CD4-positive, alpha-beta T cell treated with Interleukin-12 subunit alpha and Interleukin-12 subunit beta, for 1 hour (primary cell): ENCODE measurements at places on chromosomes 16 and 17.

- DNase-seq: no peak
These were observed 20.5 kb downstream of the ERCC4 start for GRCh38 chr16:13940397-13940933.

- no peak for DNase-seq
These were observed 5.2 kb downstream of the EPOP start for GRCh38 chr17:38669520-38669919.

GRCh38 chr16:84712138-84712671 lies 12.4 kb downstream of the USP10 start:
- no peak for DNase-seq

GRCh38 chr17:36749493-36749892 lies 148.1 kb downstream of the MRM1 start:
- DNase-seq: no peak

GRCh38 chr16:78446992-78447563 lies 347.6 kb downstream of the WWOX start:
- DNase-seq: no peak

DNA sequence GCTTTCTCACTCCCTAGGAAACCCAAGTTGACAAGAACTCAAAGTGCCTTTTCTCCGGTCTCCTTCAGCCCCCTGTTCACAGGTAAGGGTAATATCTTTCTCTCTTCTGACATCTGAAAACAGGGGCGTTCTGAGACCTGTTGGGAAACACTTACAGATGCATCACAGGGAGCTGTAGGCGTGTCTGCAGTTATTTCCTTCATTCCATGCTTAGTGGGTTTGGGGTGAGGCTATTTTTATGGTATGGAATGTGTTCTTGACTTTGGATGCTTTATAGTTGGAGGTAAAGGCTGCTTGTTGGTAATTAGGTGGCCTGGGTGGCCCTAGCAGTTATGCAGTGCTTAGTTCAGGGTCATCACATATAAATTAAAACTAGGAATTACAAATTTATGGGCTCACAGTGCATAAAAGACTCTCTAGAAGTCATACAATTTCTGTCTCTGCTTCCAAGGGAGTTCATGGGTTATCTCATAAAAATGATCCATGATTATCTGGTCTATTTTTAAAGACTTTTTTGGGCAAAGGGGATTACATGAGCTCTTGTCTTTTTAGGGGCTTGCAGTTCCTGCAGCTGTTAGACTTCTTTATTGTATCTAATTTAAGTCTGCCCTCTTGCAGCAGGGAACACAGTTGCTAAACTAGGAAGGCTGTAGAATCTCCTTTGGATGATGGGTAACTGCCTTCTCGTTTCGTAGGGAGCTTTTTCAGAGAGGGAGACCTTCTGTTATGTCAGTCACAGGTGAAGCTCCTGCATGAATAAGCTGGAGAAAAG lies 10.2 kb downstream of the SOCS7 start:
- DNase-seq: no peak

DNA sequence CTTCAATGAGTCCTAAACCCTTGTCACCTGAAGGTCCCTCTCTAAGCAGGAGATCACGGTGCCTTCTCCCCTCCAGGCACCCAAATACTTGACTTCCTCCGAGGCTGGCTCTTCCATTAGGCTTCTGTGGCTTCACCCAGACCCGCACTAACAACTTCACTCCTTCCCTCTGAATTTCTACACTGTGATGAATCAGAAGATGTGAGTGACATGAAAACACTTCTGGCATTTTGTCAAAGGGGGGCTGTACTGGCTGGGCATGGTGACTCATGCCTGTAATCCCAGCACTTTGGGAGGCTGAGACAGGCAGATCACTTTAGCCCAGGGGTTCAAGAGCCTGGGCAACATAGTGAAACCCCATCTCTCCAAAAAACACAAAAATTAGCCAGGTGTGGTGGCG lies 72.6 kb upstream of the CNEP1R1 start:
- no peak for DNase-seq

GRCh38 chr17:7747635-7748071 lies 30.1 kb downstream of the DNAH2 start:
- no peak for DNase-seq

DNA sequence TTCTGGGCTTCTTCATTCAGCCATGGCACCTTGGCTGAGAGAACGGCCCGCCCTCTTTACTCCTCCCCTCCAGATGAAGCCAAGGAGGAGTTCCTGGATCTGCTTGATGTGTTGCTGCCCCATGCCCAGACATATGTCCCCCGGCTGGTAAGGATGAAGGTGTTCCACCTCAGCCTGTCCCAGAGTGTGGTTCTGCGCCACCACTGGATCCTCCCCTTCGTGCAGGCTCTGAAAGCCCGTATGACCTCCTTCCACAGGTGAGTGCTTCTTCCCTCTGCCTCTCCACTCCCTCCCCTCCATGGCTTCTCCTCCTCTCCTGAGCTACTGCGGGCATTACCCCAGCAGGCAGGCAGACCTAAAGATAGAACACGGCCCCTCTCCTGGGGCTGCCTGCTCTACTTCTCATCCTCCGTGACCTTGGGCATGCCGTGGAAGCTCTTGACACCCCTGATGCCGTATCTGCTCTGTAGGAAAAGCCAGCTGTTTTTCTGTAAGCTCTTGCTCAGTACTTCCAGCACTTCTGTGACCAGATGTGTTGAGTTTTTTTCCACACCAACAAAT lies 8.7 kb downstream of the USB1 start:
- DNase-seq: no peak

DNA sequence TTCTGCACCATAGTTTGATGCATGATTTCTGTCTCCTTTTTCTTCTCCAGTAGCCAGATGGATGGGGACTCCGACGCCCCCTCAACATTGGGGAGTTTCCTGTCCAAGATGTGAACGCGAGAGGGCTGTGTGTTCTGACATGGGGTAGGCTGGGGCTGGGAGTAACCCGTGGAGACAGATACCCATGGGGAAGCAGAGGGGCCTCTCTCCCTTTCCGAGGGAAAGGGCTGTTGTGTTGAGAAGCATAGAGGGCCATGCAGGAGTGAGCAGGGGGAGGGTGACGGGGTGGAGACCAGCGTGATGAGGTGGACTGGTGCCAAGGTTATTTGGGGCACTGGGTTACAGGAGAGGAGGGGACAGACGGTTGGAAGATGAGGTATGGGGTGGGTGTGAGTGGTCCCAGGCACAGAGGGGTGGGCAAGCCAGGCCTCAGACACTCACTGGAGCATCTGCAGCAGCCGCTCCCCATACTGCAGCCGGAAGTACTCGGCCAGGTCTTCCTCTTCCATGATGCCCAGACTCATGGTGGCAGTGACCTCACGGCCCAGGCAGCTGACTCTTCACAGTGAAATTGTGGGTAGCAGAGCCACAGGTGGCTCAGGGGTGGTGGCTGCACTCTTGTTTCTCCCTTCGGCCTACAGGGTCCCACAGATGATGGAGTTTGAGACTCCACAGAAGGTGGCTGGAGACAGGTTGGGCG lies 400 bp downstream of the CCDC42 start:
- no peak for DNase-seq

- DNase-seq: no peak
These were observed 44.0 kb downstream of the SDK2 start for GRCh38 chr17:73600103-73600871.

GRCh38 chr17:8160741-8161221 lies 2.0 kb downstream of the VAMP2 start:
- peak; percentile 22 for DNase-seq

DNA sequence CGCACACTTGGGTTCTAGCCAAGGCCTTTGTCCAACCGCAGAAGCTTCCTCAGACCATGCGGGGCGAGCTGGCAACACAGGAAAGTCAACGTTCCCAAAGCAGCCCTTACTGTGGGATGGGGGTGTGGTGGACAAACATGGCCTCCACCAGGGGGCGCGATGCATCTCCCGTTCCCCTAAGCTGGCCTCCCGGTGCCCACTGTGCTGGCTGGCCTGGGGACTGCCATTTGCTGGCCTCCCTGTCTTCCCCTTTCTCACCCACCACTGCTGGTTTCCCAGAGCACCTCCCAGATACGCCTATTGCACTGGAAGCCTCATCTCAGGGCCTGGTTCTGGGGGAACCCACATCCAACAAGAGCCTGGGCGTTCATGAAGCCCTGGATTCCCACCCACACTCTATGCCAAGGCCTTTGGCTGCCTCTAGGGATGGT lies 145.3 kb downstream of the IRF8 start:
- DNase-seq: peak; percentile 21

GRCh38 chr16:7270006-7270405 lies 62.6 kb upstream of the RBFOX1 start:
- no peak for DNase-seq

- no peak for DNase-seq
These were observed 2.6 kb downstream of the CACNA1G start for GRCh38 chr17:50563092-50563511.

- DNase-seq: no peak
These were observed 218.8 kb upstream of the CHMP6 start for GRCh38 chr17:80772906-80773242.

- no peak for DNase-seq
These were observed 103.5 kb upstream of the XYLT1 start for GRCh38 chr16:17574256-17574655.

GRCh38 chr17:33210285-33210684 lies 82.8 kb downstream of the ASIC2 start:
- no peak for DNase-seq

- no peak for DNase-seq
These were observed 116.5 kb downstream of the HS3ST3B1 start for GRCh38 chr17:14417336-14417735.
